ENCODE measurements at places on chromosomes 5 and 9.

- DNase-seq = no peak
These were observed 3.7 kb upstream of the DNAJC25 start for GRCh38 chr9:111627260-111627963.

- DNase-seq = no peak
These were observed 40.1 kb downstream of the ITGA1 start for GRCh38 chr5:52827815-52828214.

GRCh38 chr5:61820836-61821235 lies 485.2 kb upstream of the KIF2A start:
- DNase-seq = no peak

- DNase-seq = no peak
These were observed 45.2 kb upstream of the CKMT2 start for GRCh38 chr5:81187885-81188284.

- peak; percentile 30 for DNase-seq
These were observed 210.1 kb upstream of the MVB12B start for GRCh38 chr9:126116351-126117157.

DNA sequence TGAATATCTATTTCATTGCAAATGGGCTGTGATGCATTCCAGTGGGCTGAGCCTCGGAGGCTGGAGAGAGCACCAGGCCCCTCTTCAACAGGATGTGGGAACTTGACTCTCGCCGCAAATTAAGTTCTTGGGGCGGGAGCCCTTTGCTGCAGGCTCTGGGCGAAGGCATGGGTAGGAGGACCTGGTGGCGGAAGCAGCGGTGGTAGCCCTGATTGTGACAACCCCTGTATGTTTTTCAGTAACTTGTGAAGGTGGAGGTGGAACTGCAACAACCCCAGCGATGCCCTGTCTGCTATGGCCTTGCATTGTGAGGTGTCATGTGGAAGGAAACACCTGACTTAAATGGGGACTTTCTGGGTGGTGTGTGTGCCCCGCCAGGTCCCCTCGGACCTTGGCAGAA lies 9.4 kb downstream of the FYB1 start:
- DNase-seq = peak; percentile 63

DNA sequence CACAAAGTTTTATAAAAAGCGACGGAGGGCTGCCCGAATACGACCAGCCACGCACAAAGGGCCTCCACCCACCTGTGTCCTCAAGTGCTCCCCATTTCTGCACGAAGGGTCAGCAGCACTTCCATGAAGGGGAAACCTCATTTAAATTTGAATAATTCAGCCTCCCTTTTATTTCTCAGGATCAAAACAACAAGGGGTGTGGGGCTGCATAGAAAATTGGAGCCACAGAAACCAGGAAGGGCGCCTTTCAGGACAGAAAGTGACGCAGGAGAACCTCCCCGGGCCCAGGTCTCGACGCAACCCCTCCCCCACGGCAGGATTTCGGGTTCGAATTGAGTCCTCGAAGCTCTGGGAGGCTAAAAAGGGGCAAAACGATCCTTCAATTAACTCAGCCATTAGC lies 2.1 kb downstream of the NRARP start:
- DNase-seq = no peak

DNA sequence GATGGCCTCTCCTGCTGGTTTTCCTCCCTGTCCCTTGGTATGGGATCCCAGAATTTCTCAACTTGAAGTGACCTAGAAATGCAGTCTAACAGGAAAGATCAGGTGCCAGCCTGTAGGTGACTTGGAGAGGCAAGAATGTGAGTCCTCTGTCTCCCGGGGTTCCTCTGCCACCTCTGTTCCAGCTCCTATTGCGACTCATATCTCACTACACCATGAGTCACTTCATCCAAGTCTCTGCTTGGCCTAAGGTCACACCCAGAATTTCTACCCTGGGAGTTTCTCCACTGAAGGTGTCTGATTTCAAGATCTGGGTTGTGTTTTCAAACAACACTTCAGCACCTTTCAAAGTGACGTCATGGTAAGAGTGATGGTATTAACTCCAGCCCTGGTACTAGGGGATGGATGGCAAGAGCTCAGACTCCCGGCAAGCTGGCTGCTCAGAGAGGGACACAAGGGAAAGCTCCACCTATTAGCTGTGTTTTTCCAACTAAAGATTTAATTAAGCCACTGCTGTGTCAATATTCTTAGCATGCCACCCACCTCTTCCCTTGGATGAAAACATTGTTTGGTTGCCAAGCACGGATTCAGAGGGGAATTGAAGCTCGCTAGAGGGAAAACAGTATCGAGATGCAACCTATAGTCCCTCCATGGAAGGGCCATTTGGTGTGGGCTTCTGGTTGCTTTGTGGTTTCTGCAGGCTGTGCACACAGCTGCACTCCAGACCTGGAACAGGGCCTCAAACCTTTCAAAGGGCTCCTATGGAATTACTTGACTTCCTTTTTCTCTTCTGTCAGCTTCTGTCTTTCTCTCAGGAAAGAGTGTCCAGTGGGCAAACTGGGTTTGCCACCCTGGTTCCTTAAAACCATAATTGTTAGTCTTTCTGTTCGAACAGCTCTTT lies 205.7 kb downstream of the GAS1 start:
- peak; percentile 91 for DNase-seq

DNA sequence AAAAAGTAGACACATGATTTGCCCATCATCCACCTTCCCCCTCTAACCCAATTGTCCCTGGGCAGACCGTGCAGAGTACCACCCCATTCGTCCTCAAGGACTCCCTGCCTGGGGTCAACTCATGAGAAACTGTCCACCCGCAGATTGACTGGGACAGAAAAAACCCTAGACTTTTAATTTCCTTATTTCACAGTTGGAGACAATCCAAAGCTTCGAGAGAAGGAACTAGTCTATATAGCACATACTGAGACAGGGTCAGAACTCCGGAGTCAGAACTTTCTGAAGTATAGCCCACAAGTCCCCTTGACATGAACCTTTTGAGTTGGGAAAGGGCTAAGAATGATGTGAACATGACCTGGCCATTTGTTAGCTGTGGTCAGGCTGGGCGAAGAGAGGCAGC lies 7.5 kb upstream of the GPX3 start:
- no peak for DNase-seq

- no peak for DNase-seq
These were observed 810.4 kb upstream of the GRAMD2B start for GRCh38 chr5:125612776-125613175.

DNA sequence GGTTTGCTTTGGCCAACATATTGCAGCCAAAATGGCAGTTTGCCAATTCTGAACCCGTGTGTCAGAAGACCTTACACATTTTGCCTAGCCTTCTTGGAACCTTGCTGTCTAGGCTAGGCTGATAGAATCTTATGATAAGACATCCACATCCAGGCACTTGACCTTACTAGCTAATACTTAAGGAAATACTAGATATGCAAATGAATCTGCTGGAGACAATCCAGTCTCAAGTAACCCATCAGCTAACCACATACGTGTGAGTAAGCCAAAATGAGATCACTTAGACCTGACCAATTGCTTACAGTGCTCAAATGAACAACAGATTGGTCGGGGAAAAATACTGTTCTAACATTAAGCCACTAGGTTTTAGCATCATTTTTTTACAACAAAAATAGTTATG lies 1504.6 kb upstream of the CDH9 start:
- no peak for DNase-seq

GRCh38 chr5:11214864-11215644 lies 454.0 kb upstream of the DAP start:
- no peak for DNase-seq

GRCh38 chr5:140108093-140109017 lies 5.6 kb upstream of the PURA start:
- peak; percentile 66 for DNase-seq

GRCh38 chr9:2727966-2728613 lies 10.8 kb downstream of the KCNV2 start:
- peak; percentile 69 for DNase-seq

DNA sequence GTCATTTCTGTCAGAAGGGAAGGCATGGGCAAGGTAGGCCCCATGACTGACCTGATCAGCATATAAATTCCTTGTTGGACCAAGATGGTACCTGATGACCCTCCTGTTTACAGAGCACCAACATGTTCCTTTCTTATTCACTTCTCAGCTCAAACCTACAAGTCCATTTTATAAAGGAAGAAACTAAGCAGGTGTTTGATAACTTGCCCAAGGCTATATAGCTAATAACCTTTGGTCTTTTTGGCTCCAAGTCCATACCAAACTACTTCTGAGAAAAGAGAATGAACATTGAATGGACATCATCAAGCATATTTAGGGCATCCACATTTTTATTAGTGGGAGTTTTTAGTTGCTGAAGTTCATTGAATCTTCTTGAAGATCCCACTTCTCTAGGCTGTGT lies 125.2 kb downstream of the GALNT10 start:
- no peak for DNase-seq

- DNase-seq = peak; percentile 80
These were observed 231.0 kb downstream of the CDK5RAP2 start for GRCh38 chr9:120348951-120349429.

- DNase-seq = no peak
These were observed 10.8 kb upstream of the PLIN2 start for GRCh38 chr9:19138084-19138483.

DNA sequence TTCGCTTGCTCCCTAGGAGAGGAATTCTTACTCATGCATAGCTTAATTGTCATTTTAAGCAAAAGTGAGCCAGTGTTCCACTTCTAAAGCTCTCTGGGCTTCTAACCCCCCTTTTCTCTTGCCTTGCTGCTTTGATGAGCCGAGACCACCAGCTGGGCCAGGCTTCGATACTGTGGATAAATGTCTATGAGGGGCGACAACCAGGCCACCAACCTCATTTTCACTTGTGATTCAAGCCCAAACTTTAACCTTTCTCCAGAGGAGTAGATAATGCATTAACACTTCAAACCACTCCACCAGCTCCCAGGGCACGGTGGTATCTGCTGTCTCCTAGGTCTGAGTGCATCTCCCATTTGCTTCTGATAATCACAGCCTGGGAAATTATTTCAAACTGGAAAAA lies 205.6 kb downstream of the PSAT1 start:
- no peak for DNase-seq

GRCh38 chr5:135456238-135457099 lies 4.3 kb upstream of the TIFAB start:
- peak; percentile 61 for DNase-seq

- no peak for DNase-seq
These were observed 53.8 kb downstream of the KCNV2 start for GRCh38 chr9:2771087-2771486.

DNA sequence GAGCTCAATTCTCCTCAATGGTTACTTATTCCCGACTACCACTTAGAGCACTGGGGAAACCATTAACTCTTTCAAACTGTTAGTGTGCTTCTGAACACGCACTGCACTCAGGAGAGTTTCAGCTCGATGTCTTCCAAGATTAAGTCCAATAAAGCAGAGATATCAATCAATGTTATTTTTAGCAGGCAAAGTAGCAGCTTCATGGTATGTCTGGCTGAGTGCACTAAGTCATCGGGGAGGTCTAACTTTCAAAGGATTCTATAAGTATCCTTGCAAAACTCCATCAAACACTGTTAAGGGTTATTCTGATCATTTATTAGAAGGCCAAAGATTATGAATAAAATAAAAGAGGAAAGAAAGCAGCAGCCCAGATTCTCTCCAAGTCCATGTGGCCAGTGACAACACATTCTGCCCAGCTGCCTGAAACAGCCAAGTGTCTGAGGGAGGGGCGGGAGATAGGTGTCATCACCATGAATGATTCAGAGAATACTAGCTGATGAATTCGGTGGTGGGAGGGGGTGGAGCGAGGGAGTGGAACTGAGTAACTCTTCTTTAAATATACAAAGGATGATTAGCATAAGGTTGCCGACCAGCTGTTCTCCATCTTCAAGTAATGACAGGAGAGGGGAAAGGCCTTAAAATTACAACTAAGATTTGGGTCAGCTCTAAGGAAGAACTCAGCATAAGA lies 21.3 kb downstream of the NREP start:
- DNase-seq = peak; percentile 76

DNA sequence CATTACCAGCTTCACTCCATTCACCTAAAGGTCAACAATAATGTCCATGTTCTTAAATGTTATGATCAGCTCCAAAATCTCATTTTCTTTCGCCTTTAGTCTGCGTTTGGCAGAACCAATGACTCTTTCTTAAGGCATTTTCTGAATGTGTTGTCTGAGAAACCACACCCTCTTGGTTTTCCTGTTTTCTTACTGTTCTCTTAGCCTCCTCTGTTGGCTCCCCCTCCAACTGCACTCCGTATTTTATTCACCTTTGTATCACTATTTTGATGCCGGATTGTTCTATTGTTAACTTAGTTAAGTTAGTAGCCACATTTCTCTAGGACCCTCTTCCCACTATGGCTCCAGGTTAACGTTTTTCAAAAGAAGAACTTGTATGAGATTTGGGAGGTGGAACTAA lies 185.6 kb downstream of the DMAC1 start:
- no peak for DNase-seq

DNA sequence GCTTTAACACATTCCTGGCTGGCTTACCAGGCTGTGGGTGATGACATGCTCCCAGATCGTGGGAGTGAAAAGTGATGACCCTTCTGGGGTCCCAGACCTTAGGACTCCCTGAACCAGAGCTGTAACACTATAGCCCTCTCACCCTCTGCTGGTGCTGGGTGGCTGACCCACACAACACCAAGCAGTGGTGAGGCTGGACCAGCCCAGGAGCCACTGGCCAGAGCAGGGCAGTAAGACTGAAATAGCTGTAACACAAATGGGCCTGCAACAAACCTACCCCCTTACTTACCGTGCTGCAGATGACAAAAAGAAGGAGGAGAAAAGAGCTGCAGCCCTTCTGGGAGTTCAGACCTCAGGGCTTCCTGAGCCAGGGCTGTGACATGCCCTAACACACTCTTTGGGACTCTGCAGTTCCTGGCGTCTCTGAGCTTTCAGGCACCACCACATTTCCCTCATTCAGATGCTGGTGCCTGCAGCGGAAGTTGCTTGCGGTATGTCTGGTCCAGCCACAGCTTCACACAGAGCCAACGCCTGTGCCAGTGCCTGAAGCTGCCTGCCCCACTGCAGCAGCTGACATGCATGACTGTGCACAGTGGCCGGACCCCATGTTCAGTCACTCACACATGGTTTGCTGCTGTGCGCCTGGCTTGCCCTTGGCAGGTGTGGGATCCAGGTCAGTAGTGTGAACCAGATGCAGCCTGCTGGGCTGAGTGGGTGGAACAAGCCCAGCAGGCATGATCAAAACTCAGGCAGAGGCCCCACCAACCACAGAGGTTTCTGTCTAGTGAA lies 1247.4 kb downstream of the EFNA5 start:
- peak; percentile 59 for DNase-seq

- DNase-seq = peak; percentile 90
These were observed at the start of gene ADAMTS6 for GRCh38 chr5:65481635-65482295. ADAMTS6 (minus strand) TSS chr5:65481920; CDS start chr5:65473673, 8,247 bp downstream.

GRCh38 chr5:6759401-6759800 lies 46.2 kb downstream of the TENT4A start:
- peak; percentile 85 for DNase-seq

GRCh38 chr9:6105738-6106137 lies 90.3 kb upstream of the RANBP6 start:
- DNase-seq = no peak

GRCh38 chr5:141846031-141846430 lies 32.2 kb downstream of the PCDH1 start:
- DNase-seq = peak; percentile 81

GRCh38 chr9:80615964-80616363 lies 1044.2 kb downstream of the TLE4 start:
- no peak for DNase-seq

- DNase-seq = no peak
These were observed 397 bp downstream of the C6 start for GRCh38 chr5:41212935-41213334.

- DNase-seq = peak; percentile 62
These were observed 75.4 kb downstream of the OSMR start for GRCh38 chr5:38921174-38921573.
